Stimulated activated CD4-positive, alpha-beta T cell treated with anti-CD3 and anti-CD28 coated beads, Interleukin-4, amount 100 ng/mL, for 48 hours (primary cell): ENCODE measurements at places on chromosomes 7 and 10.

- DNase-seq: no peak
Observed at GRCh38 chr7:23476286-23477156, 6.2 kb upstream of the IGF2BP3 start.

GRCh38 chr7:49418963-49419362 lies 354.5 kb upstream of the VWC2 start:
- no peak for DNase-seq

GRCh38 chr7:27641581-27642230 lies 21.0 kb downstream of the HIBADH start:
- no peak for DNase-seq

- no peak for DNase-seq
Observed at GRCh38 chr7:40419806-40420205, 285.0 kb downstream of the SUGCT start.

GRCh38 chr10:100637785-100638184 lies 102.0 kb downstream of the HIF1AN start:
- DNase-seq: no peak

DNA sequence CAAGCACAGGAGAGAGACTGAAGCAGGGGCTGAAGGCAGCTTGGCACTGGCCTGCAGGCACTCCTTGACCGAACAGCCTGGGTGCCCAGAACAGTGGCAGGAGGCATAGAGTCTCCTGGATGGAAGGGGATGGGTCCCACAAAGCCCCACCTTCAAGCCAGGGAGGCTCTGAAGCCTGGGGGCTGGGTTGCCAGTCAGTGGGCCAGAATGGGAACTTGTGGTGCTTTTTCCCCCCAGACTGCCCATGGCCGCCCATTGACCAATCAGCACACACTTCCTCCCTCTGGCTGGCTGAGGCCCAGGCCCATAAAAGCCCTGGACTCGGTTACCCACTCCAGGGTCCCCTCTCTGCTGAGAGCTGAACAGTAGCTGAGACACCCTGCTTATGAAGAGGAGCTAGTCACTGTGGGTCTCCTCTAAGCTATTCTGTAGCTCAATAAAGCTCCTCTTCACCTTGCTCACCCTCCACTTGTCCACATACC lies 109.6 kb downstream of the ELAPOR2 start:
- no peak for DNase-seq

DNA sequence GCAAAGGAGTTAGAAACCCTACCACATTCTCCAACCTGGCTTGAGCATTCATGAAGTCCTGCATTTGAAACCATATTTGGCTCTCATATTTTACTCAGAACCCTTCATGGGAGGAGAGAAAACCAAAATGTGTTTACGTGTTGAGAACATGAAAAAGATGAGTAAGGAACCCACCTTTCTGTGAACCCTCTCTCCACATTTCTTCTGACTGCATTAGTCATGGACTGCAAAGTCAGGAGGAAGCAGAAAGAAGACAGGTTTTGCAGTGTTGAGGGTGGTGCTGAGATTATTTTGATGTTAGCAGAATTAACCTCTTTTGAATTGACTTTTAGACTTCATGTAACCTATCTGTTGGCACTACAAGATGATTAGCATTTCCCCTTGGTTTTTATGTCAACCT lies 4.9 kb downstream of the IFIT1B start:
- DNase-seq: no peak

DNA sequence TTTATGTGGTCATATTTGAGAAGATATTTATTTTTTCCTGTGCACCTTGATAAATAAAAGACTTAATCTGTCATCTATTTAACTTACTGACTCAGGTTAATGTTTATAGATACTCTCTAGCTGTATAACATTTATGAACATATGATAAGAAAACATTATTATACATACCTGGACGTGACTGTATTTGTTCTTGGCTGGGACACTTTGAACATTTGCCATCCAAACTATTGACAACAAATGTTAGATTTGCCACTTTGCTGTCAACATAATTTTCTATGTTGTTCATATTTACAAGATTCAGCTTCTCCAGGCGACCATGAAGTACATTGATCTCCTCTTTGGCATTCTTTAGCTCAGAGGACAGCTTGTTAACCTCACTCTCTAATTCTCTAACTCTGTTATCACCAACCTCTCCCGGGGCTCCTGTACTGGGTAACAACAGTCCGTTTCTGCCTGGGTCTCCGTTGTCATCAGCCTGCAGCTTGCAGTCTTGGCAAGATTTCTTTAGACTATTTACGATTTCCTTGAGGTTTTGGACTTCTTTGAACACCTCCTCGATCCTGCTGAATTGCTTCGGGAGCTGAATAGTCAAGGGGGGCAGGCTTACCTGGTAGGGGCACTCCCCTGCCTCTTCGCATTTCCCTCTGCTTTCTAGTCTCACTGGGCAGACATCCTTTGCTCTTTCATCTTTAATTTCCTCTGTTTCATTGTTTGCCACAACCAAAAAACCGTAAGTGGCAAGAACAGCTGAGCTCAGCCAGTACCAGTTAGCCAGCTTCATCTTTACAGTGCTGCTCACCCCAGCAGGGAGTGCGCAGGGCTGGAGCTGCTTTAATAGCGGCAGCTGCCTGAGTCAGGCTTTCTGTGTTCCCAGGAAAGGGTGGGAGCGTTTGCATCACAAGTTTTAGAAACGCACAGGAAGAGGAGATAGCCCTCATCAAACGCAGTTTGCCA lies at the start of gene FGL2:
Gene FGL2, minus strand, starts transcription at position 807 of the 954 bp plus-strand sequence. Its CDS starts 26 bp downstream, at position 781.
- peak; percentile 10 for DNase-seq

DNA sequence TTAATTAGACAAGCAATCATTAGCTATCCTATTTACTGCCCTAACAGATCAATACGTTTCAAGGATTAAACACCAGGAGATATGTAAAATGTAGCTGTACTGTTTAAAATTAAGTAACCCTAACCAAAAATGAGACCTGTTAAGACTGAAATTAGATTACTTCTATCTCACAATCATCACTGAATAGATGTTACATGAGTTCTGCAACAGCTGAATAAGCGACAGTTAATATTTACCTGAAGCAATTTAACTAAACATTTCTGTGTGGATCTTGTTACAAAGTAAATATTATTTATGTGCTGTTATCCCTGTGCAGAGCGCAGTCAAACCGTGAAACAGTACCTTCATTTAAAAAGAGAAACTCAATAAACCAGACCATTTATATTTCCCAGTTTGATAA lies 122.5 kb downstream of the RELN start:
- DNase-seq: no peak

DNA sequence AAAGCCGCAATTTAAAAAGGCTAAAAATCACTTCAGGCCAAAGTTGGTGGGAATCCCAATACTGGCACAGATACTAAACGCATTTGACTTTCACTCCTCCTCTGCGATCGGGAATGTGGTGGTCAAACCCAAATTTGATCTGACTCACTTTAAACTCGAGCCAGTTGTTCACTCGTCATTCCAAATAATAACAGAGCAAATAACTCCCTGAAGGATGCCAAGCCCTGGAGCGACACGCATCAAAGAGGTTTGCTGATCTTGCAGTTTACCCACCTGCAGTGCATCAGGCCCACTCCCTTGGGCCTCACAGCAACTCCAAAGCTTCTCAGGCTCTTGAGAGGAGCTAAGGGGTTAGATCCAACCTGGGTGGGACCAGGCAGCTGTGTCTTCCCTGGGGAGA lies 12.2 kb downstream of the PTN start:
- no peak for DNase-seq

DNA sequence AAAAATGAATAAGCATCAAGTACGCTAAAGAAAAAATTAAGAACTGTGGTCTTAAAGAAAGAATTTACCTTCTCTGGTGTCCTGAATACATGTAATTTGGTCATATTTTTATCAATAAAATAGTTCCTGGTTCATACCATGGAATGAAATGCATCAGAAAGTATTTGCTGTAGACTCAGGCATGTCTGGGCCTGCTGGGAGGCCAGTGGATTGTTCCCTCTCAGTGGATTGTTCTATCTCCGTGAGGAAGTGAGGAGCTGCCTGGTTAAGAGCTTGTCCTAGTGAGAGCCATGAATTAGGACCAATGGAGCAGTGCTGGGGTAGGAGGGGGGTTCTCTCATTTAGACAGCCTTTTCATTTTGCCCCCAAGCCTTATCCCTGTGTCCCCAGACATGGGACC lies 211.7 kb upstream of the HABP2 start:
- DNase-seq: no peak

- DNase-seq: no peak
Observed at GRCh38 chr10:45353186-45353585, 20.8 kb upstream of the ALOX5 start.

GRCh38 chr7:84336303-84336702 lies 141.7 kb upstream of the SEMA3A start:
- DNase-seq: no peak

GRCh38 chr10:75231672-75232581 lies 3.8 kb downstream of the COMTD1 start:
- DNase-seq: no peak

DNA sequence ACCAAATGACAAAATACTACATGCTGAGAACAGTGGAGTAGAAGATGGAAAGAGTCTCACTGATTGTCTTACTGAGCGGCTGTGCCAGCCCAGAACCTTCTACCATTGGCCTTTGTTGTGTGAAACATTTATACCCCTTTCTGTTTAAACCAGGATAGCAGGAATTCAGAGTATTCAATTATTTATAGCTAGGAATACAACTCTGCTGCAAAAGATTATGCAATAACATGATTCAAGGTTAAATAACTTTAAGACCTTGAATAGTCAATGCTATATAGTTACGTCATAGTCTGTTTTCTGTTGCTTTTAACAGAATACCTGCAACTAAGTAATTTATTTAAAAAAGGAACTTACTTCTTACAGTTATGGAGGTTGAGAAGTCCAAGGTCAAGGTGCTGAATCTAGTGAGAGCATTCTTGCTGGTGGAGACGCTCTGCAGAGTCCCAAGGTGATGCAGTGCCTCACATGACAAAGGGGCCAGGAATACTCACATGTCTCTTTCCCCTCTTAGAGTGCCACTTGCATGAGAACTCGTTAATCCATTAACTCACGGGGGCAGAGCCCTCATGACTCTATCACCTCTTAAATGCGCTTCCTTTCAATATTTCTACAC lies 371.8 kb downstream of the MDFIC start:
- no peak for DNase-seq

DNA sequence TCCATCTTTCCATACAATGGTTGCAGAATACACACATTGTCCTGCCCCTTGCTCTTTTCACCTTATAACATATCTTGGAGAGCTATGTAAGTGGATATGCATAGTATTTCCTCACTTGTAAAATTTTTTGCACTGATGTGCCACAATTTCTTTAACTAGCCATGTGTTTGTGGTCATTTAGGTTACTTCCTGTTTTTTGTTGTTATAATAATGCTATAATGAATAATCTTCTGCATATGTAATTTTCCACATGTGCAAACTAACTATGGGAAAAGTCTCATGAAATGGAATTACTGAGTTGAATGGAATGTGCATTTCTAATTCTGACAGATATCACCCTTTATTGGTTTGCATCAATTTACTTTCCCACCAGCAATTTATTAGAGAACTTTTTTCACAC lies 2.8 kb downstream of the TAS2R41 start:
- DNase-seq: no peak

DNA sequence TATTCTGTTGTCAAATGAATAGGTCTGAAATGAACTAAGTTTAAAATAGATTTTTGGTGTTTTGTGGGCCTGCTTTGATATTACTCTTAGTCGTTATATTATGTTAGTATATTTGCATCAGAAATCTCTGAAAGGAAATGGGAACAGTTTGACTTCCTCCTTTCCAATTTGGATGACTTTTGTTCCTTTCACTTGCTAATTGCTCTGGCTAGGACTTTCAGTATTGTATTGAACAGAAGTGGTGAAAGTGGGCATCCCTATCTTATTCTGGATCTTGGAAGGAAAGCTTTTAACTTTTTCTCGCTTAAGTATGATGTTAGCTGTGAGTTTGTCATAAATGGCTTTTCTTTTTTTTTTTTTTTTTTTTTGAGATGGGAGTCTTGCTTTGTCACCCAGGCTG lies 273.6 kb upstream of the DKK1 start:
- DNase-seq: no peak

DNA sequence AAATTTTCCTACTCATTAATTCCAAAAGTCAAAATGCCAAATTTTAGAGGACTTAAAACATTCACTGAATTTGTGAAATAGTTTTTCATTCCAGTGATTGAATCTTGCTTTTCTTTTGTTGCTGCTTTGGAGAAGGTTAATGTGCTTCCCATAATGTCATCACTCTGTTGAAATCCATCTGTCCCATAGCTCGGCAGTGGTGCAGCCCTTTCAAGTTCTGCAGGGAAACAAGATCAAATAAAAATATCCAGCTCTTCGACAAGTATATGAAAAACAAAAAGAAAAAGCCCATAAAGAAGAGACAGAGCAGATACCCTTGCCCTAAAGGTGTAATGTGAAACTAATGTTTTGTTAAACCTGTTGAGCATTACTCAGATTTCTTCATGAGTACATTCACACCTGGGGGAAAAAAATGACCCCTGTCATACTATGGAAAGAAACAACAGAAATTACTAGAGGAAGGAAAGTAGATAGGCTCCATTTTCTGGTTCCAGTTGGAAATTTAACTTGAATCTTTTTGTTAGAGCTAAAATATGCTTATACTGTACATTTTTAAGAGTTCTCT lies 35.1 kb downstream of the AGR3 start:
- DNase-seq: no peak

- no peak for DNase-seq
Observed at GRCh38 chr10:110274072-110274627, 30.6 kb downstream of the SMNDC1 start.

DNA sequence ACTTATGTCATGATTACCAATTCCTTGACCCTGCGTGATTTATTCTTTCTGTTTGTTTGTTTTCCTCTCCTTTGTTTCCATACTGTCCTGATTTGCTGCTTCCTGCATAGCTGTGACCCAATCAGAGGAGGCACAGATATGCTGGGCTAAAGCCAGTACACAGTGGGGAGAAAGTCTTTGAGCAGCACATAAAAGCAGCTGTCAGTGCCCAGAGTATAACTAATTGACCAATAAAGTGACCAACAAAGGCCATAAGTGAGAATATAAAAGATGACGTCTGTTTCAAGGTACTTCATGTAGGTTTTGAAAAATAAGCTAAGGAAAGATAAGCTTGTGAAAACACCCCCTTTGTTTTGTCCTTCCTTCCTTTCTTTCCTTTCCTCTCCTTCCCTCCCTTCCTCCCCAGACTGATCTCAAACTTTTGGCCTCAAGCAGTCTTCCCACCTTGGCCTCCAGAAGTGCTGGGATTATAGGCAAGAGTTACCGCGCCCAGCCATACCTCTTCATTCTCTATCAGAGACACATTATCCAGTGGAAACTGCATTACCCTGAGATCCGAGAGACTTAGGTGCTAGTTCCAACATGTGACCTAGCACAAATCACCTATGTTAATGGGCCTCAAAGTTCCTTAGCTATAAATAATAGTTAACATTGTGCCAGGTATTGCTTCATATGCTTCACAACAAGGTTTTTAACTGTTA lies 17.0 kb downstream of the BCAP29 start:
- no peak for DNase-seq
